ENCODE measurements at places on chromosomes 4 and X. TPM values are rescaled to one million over a fixed set of nuclear protein-coding genes. Genes with fewer than 3 reads are reported as not detected.

The CXXC4 gene
- total RNA-seq: not detected

DNA sequence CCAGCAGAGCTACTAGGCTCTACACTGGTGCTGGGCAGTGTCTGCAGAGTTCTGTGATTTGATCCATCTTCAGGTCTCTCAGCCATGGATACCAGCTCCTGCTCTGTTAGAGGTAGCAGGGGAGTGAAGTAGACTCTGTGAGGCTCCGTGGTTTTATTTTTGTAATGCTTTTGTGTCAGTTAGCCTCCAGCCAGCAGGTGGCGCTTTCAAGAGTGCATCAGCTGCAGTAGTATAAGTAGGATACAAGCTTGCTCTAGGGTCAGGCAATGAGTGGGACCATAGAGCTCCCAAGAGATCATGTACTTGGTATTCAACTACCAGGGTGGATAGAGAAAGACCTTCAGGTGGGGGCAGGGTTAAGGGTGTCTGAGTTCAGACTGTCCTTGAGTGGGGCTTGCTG is 362.5 kb upstream of the TRAM1L1 start:
- DNase-seq: no peak

GRCh38 chrX:142251202-142251601 is 46.1 kb upstream of the MAGEC2 start:
- DNase-seq: no peak

The EBP gene
- 171 TPM for total RNA-seq

- DNase-seq: no peak
Observed at GRCh38 chr4:84652478-84652877, 69.6 kb downstream of the CDS1 start.

DNA sequence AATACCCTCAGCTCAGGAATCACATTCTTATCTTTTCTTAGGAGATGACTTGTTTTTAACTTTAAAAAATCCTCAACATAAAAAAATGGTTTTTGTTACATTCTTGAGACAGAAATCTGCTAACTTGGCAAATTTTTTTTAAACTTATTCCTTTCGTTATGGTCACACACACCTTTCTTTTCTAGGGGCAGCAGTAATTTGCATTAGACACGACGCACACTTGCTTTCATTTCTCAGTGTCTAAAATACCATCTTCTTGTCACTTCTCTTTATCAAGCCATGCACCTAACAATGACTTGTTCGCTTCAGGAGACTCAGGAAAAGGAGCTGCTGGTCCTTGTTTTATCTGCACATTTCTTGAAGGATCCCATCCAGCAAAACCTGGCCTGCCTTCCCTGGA is 112.6 kb upstream of the TBL1X start:
- no peak for DNase-seq

The CPE gene
- total RNA-seq: under 0.01 TPM

GRCh38 chr4:79603681-79604080 is 195.7 kb upstream of the GK2 start:
- peak; percentile 78 for DNase-seq

GRCh38 chr4:139617702-139618490 is 47.7 kb upstream of the MGST2 start:
- peak; percentile 16 for DNase-seq

DNA sequence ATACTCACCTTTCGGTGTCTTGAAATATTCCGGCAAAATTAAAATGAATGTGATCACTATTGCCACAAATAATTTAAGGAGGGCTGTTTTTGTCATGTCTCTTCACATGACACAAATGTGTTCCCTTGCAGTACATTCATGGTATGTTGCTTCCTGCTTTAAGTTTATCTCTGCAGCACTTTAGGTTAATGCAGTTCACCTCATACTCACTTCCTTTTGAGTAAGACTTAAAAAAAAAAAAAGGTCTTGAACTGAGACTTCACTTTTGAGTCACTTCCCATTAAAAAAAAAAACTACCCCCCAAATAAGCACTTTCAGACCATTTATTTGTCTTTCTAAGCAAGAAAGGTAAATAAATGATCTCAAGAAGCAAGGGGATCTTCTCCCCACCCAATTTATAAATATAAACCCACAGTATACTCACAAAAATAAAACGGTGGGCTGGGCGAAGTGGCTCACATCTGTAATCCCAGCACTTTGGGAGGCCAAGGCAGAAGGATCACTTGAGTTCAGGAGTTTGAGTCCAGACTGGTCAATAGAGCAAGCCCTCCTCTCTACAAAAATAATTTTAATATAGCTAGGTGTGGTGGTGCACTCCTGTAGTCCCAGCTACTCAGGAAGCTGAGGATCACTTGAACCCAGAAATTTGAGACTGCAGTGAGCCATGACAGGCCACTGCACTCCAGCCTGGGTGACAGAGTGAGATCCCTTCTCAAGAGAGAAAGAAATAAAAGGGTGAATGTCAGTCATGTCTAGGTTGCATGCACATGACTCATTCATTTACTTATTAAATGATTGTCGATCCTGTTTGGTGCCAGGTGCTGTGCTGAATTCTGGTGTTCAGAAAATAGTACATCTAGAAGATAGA is at the start of gene TMEM156:
TMEM156 (minus strand) TSS at position 192 of the 868 bp plus-strand sequence; CDS start at position 96, 96 bp downstream.
- peak; percentile 78 for DNase-seq

The HSD17B11 gene
- total RNA-seq: 63.8 TPM

The TLR2 gene
- total RNA-seq: 3.5 TPM

DNA sequence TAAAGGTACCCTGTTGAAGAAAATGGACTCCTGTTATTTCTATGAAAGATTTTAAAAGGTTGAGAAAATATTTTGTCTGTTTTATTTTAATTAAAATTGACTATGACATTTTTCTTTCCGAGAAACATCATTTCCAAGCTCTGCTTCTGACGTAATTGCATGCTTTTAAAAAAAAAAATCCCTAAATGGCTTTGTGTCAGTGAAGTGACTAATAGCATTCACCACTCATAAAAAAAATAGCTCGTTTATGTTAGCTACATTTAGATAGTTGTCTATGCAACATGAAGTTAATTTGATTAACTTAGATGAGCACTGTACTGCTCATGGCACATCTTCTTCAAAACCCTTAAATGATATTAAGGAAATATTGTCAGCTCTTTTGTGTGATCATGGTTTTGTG is 105.1 kb upstream of the KLHL13 start:
- DNase-seq: no peak

- DNase-seq: no peak
Observed at GRCh38 chr4:8090744-8091301, 67.8 kb downstream of the ABLIM2 start.

DNA sequence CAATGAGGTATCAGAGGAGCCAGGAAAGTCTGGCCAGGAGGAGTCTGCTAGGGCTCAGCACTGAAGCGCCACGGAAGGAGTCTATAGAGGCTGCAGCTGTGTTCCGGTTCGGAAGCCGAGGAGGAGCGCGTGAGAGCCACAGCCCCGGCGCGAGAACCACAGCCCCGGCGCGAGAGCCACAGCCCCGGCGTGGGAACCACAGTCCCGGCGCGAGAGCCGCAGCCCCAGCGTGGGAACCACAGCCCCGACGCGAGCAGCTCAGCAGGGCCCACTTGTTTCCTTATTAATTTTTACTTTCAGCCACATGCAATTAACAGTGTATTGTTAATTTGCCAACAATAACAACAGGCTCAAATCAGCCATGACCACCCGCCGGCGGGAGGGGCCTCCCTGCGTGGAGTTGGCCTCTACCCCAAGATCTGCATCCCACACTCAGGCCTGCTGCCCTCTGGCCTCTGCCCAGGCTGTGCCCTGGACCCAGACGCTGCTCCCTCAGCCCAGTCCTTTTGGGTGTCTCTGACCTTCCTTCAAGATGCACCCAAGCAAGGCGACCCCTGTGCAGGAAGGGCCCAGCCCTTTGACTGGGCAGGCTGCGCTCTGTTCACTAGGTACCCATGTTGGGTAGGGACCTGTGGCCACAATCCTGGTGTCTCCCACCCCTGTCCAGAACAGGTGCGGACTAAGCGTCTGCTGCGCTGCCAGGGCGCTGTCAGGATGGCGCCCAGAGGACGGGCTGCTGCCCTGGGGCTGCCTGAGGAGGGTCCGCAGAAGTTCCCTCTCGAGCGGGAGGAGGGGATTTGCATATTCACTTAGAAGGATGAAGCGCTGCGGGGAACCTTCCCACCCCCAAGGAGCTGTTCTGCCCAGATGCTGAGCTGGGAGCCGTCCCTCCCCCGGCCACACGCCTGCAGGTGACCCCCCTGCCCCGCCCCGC is 113.8 kb downstream of the ADRA2C start:
- DNase-seq: no peak

DNA sequence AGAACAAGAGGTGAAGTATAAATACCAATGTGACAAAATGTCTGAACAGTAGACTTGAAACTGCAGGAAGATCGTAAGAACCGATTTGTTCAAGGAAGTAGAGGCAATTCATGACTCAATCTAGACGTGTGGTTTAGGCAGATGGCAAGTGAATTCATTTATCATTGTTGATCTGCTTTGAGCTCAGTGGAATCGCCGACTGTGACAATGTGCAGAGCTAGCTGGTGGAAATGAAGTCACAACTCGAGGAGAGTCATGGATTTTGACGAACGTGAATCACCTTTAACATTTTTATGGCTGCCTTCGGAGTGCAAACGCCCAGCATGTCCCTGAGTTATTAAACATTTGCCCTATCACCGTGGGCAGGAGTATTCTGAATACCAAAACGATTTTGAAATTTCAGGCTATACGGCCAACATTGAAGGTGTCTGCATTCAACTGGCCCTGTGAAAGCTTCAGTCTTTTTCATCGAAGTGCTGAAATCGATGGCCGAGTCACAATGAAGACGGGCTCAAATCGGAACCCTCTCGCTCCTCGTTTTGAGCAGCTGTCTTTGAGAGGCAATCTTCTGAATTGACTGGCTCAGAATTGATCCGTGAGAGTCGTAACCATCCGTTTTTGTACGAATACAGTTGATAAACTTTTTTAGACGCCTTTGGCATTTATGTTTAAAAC is 689 bp upstream of the OGT start:
- DNase-seq: peak; percentile 77

GRCh38 chr4:90842960-90843359 is 715.8 kb downstream of the CCSER1 start:
- DNase-seq: no peak

DNA sequence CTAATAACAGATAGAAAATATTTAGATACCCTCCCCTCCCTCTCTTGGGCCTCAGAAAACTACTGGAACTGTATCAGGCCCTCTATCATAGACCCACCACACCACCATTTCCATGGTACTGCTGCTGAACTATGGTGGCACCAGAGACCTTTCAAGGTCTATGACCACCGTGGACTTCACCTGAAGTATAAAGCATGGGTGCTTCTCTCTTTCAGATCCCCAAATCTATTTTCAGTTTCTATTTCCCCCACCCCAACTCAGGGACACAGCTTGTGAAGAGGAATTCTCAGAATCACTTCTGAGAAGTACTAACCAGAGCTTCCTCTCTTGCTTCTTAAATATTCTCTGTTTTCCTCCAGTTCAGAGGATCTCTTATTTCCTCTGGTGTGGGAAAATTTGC is 840.8 kb upstream of the HTR2C start:
- DNase-seq: no peak
